Activated effector memory CD4-positive, alpha-beta T cell treated with Interleukin-2 at 50 U/mL for 16 hours (primary cell): ENCODE measurements at places on chromosomes 6 and 20.

- DNase-seq, result no peak
Measured at GRCh38 chr20:60648556-60648955, 603.5 kb upstream of the CDH4 start.

DNA sequence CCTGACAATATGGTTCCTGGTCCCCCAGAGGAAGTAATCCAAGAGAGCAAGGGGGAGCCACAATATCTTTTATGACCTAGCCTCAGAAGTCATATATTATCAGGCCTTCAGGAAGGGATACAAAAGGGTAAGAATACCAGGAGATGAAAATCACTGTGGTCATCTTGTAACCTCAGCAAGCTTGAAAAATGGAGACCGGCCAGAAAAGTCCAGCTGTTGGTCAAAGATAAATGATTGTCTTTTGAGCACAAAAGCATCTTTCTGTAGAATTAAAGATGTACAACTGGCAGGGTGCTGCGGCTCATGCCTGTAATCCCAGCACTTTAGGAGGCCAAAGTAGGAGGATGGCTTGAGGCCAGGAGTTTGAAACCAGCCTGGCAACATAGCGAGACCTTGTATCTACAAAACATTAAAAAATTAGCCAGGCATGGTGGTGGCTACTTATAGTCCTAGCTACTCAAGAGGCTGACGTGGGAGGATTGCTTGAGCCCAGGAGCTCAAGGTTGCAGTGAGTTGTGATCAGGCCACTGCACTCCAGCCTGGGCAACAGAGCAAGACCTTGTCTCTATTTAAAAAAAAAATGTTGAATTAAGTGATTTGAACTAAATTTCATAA, 118.0 kb upstream of the MARCKS start:
- no peak for DNase-seq

GRCh38 chr20:47610247-47610944, 108.7 kb downstream of the NCOA3 start:
- peak; percentile 34 for DNase-seq

DNA sequence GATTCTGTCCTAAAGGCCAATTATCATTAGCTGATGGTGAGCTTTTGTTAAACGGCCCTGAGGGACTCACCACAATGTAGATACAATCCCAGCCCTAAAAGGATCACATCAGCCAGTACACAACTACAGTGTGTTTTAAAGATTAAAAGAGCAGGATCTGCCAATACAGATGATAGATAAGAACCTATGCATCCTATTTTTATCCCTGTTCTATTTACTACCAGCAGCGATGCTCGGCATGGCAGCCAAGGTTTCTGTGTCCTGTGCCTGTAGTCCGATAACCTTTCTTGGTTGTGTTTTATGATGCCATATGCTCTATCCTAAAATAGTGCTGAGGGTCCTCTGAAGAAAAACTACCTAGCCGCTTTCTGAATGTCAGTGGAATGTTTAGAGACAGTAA, 289.4 kb downstream of the PHACTR1 start:
- DNase-seq, result no peak
